ENCODE measurements at places on chromosomes 1 and 21. TPM values are rescaled to one million over a fixed set of nuclear protein-coding genes. Genes with fewer than 3 reads are reported as not detected.

GRCh38 chr21:22393324-22393723 is 1395.1 kb downstream of the NCAM2 start:
- no peak for DNase-seq

GRCh38 chr1:36486439-36487335 is 4.0 kb upstream of the CSF3R start:
- peak; percentile 77 for DNase-seq

DNA sequence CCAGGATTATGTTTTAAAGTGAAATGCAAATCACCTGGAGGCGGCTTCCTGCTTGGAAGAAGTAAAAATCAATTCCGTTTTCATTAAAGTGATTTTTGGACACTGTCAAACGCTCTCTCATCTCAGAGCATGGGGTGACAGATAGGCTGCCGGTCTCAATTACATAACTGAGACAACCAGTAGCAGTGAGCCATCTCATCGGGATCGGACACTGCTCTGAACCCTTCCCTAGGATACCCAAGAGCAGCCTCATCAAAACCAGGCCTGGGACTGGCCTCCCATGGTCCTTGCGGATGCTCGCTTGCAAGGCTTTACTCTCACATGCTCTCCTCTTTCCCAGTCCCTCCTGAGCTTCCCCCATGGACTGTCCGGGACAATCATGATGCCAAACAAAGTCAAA is 12.1 kb downstream of the KCND3 start:
- no peak for DNase-seq

DNA sequence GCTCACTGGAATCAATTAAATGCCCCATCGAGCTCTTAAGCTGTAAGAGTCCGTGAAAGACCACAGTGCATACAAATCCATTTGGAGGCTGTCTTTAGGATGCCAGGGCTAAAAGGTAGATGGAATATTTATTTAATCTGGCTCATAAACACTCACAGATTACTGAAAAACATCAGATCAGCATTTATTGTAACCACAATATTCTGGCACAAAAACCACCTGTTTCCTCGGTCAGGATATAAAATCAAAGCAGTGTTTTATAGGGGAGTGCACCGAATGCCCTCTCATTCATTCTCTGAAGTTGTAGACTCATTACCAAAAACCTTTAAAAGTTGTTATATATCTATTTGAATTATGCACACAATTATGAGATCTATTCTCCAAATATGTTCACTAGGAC is 500.9 kb downstream of the NEGR1 start:
- DNase-seq: no peak

The DR1 gene
- 20.7 TPM for total RNA-seq

The VHLL gene
- not detected for total RNA-seq

- DNase-seq: no peak
Observed at GRCh38 chr1:176989023-176989422, 175.5 kb downstream of the ASTN1 start.

The KCNJ9 gene
- 0.27 TPM for total RNA-seq

The PTAFR gene
- total RNA-seq: 4.5 TPM

The VANGL2 gene
- total RNA-seq: 3.4 TPM

- DNase-seq: no peak
Observed at GRCh38 chr1:245825128-245825901, 670.5 kb downstream of the KIF26B start.

DNA sequence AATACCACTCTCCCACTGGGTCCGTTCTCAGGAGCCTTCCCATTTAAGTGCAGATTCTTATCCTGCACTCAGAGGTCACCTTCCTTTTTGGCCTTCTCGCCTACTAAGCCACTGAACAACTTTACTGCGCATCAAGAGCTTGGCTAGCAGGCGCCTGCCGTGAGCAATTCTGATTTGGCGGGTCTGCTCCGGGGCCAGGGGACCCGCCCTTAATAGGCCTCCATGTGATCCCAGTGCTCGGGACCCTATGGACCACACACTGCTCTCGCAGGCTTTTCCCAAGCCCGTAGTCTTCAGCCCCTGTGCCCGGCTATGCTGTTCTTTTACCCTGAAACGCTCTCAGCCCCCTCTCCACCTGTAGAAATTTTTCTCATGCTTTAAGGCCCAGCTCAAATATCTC is 45.1 kb downstream of the BCL9 start:
- DNase-seq: no peak

The ALX3 gene
- total RNA-seq: not detected

The TMPRSS15 gene
- total RNA-seq: not detected

- DNase-seq: no peak
Observed at GRCh38 chr21:35231090-35231489, 182.0 kb upstream of the RUNX1 start.

GRCh38 chr1:31957701-31958674 is 19.8 kb upstream of the PTP4A2 start:
- no peak for DNase-seq

The AADACL3 gene
- not detected for total RNA-seq
